ENCODE measurements at places on chromosomes 3 and 15. TPM values are rescaled to one million over a fixed set of nuclear protein-coding genes. Genes with fewer than 3 reads are reported as not detected.

Gene ATR
- 9.1 TPM for total RNA-seq

Gene ZXDC
- 15.6 TPM for total RNA-seq

Gene DPH6
- total RNA-seq, result 13.9 TPM

Gene LRTM1
- total RNA-seq, result not detected

Gene JMJD7
- 12.1 TPM for total RNA-seq

Gene PTPRG
- total RNA-seq, result 29.6 TPM

Gene SLC7A14
- not detected for total RNA-seq

Gene TF
- total RNA-seq, result 1.3 TPM

Gene ATP13A5
- total RNA-seq, result not detected

Gene BMF
- 3.1 TPM for total RNA-seq

Gene THRB
- 32.8 TPM for total RNA-seq

Gene NUP210
- total RNA-seq, result 2.8 TPM

Gene NISCH
- total RNA-seq, result 44.3 TPM

Gene CX3CR1
- total RNA-seq, result 0.82 TPM
